ENCODE measurements at places on chromosomes 7 and 10.

DNA sequence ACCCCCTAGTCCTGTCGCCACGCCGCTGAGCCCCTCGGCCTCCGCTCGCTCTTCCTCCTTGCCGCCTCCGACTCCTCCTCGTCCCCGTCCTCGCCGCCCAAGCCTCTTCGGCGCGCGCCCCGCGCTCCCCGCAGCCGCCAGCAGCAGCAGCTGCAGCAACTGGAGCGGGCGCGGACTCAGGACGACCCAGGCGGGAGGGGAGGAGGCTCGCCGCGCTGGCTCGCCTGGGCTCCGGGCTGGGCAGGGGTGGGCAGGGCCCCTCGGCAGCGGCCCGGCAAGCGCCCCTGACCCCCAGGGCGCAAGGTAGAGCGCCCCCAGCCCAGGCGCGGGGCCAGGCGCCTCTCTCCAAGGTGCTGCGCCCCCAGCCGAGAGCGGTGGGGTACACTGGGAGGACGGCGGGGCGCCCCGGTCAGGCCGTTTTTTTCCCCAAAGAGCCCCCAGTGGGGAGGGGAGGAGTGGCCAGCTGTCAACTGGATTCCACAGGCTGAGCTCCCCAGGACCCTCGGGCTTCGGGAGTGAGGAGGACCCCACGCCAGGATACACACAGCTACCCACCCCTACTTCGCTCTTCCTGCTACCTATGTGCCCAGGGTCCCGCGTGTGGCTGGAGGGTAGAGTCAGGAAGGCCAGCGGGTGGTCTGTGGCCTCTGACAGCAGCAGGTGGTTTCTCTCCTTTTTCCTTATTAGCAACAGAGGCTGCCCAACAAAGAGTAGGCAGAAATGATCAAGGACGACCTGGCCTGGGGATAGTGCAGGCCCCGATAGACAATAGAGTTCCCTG, 903 bp upstream of the KCNMA1 start:
- peak; percentile 46 for DNase-seq

DNA sequence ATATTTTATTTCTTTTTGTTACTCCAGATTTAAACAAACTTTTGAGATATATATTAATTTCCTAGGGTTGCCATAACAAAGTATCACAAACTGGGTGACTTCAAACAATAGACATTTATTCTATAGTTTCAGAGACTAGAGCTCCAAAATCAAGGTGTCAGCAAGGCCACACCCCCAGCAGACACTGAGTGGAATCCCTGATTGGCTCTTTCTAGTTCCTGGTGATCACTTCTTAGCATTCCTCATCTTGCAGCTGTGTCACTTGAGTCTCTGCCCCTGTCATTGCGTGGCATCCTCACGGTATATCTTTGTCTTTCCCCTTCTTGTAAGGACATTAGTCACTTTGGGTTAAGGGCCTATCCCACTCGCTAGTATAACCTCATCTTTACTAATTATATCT, 7.6 kb upstream of the SLC26A3 start:
- DNase-seq = no peak

GRCh38 chr7:132121987-132122386, 454.3 kb downstream of the PLXNA4 start:
- DNase-seq = no peak

- no peak for DNase-seq
These were observed 49.4 kb downstream of the ARHGAP22 start for GRCh38 chr10:48555310-48556042.

GRCh38 chr7:875476-876076, 778 bp upstream of the GET4 start:
- no peak for DNase-seq

GRCh38 chr7:3591944-3592343, 290.9 kb downstream of the SDK1 start:
- no peak for DNase-seq

GRCh38 chr7:8436965-8437364, 3.6 kb downstream of the NXPH1 start:
- DNase-seq = peak; percentile 55

GRCh38 chr7:152975076-152975475, 215.5 kb downstream of the ACTR3B start:
- no peak for DNase-seq

- no peak for DNase-seq
These were observed 34.4 kb downstream of the UNC5B start for GRCh38 chr10:71246591-71247413.

DNA sequence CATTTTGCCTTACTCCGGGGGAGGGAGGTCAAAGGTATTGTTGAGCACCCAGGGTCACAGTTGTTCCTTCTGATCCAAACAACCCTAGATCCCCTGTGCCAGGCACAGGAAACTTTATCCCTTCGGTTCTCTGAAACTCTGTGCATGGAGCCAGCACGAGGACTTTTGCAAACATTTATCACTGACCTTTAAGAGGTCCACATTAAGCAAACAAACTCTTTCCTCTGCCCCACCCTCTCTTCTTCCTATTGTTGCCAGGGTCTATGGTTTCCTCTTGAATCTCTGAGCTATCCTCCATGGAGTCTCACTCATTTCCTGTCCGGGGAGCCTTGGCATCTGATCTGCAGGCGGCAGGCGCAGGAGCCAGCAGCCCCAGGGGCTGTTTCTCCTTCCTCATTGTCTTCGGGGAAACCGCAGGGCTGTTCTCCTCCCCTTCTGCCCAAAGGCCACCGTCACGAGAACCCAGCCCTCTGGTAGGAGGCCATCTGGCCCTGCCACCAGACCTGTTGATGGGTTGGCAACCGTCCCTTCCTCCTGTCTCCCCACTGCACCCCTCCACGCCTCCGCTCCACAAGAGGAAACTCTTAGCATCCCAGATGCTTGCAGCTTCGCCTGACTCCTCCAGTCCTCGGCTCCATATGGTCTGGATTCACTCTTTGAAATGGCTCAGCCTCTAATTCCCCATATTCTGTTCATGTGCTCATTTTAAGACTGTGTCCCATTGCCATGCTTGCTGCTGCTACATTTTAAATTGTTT, 327.3 kb upstream of the NRP1 start:
- peak; percentile 3 for DNase-seq

- DNase-seq = no peak
These were observed 67.8 kb downstream of the EMX2 start for GRCh38 chr10:117610321-117610720.

DNA sequence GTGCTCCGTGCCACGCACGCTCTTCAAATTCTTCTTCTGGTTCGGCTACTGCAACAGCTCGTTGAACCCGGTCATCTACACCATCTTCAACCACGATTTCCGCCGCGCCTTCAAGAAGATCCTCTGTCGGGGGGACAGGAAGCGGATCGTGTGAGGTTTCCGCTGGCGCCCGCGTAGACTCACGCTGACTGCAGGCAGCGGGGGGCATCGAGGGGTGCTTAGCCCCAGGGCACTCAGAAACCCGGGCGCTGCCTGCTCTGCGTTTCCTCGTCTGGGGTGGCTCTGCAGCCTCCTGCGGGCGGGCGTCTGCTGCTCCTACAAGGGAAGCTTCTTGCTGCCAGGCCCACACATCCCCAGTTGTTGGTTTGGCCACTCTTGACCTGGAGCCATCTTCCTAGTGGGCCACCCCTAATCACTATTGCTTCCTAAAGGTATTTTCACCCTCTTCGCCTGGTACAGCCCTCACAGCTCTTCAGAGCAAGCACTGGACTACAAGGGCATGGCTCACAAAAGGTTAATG, 2.5 kb downstream of the ADRA2A start:
- DNase-seq = no peak

DNA sequence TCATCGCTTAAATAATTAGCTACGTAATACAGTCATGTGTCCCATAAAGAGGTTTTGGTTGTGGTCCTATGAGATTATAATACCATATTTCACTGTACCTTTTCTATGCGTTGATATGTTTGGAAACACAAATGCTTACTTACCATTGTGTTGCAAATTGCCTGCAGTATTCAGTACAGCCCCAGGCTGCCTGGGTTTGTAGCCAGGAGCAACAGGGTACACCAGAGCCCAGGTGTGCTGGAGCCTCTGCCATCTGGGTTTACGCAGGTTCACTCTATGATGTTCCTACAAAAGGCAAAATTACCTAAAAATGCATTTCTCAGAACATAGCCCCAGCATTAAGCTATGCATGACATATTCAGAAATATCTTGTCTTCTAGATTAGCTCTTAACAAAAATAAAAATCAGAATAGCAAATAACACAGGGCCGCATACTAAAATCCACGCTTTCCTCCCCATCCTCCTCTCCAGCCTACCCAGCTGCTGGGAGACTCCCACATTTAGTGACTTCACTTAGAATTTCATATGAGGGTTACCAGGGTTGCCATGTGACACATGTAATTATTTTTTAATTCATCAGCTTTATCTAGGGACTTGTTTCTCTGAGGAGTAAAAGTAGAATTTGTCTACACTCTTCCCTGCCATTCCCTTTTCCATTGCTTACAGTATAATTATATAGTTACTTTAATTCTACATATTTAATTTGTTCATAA, 559.0 kb upstream of the ADARB2 start:
- DNase-seq = no peak

- no peak for DNase-seq
These were observed 174.3 kb downstream of the NRP1 start for GRCh38 chr10:33160151-33160550.

DNA sequence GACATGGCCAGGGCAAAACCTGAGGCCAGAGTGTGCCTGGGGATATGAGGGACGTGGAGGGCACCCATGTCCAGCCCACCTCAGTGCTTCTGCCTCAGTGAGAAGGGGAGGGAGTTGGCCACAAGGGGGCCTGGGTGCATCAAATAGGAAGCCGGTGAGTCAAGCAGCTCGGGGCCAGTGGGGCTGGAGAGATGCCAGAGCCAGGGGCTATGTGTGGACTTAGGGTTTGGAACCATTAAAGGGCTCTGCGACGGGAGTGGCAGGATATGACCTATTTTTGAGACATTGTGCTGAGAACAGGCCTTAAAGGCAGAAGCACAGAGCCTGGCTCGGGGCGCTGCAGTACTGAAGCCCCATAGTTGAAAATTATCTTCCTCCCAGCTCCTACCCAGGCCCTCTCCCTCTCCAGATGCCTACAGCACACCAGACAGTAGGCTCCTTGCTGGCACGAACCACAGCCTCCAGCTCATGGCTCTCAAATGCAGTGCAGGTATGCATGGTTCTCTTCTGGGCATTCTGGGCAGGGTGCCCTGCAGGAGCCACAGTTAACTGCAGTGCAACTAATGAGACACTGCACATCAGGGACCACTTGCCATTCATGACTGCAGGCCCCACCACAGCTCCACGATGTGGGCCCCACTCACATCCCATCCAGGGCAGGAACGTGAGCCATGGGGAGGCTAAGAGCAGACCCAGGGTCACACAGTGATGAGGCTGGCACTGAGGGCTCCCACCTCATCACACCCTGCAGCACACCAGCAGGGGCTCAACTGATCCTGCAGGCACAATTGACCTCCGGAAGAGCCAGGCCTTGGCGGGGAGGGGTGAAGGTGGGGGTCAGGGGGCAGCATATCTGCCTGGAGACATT, 7.2 kb upstream of the PGAM2 start:
- DNase-seq = peak; percentile 61
